Activated naive CD4-positive, alpha-beta T cell treated with anti-CD3 and anti-CD28 coated beads, Interleukin-2, amount 50 U/mL, for 16 hours (primary cell): ENCODE measurements at places on chromosomes 3 and 15.

DNA sequence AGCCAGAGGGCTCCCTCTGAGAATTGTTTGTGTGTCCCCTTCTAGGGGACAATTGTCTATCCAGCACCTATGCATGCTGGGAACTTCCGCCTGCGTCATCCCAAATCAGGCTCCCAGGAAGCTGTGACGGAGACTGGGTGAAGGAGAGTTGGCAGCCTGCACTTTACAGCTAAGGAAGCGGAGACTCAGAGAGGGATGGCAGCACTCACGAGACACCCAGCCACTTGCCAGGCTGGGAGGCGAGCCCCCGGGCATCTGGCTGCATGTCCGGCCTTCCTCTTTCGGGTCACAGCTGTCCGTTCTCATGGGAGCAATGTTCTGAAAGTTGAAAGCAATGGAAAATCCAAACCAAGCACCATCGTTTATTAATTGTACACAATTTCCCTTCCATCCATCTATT, 45.5 kb upstream of the SLC6A11 start:
- DNase-seq, result no peak

- no peak for DNase-seq
Observed at GRCh38 chr3:175349168-175349567, 490.0 kb downstream of the NAALADL2 start.

GRCh38 chr15:70355275-70355795, 257.6 kb upstream of the TLE3 start:
- no peak for DNase-seq

DNA sequence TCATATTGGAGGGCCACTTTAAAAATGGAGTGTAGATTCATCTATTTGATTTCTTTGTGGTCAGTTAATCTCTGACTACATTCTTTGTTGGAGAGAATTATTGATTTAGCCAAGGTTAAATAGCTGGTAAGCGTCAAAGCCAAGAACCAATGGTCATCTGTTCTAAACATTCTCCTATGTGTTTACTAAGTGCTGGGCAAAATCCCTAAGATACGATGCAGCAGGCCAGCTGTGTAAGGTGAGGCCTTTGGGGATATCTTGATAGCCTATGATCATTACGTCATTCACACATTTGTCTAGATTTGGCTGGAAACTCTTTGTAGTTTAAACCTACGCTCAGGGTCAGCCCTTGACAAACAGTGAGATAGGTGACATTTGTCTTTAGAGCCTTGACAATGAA, 236.2 kb downstream of the NR1D2 start:
- DNase-seq, result no peak

DNA sequence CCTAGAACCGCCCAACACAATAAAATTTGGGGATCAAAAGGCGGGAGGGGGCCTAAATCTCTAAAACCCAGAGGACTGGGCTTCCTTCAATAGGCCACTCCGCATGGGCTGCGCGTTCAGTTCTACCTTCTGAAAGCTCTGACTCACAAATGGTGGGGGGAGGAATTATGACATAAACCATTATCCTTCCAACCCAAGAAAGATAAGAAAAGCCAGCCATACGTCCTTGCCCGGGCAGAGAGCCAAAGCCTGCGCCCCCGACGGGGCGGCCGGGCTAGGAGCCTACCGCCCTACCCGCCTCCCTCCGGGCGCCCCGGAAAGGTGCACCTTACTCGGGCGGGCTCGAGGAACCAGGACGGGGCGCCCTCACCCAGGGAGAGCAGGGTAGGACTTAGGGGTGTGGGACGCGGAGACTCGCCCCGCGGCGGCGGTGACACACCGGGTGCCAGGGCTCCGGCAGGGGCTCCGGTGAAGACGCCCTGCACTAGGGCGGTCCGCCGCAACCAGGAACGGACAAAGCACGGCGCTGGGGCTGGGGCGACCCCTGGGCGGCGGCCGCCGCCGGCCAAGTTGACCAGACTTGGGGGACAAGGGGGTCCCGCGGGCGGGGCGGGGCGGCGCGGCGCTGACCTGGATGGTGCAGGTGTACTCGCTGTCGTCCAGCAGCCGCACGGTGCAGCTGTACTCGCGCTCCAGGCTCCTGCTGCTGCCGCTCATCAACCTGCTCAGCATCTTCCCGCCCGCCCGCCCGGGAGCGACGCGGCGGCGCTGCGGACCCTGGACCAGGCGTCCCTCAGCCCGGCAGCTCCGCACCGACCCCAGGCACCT, 534 bp downstream of the FRMD5 start:
- peak; percentile 44 for DNase-seq

- no peak for DNase-seq
Observed at GRCh38 chr3:152102410-152102809, 166.3 kb upstream of the MBNL1 start.

GRCh38 chr3:42753757-42754156, 19.3 kb downstream of the CCDC13 start:
- no peak for DNase-seq

- DNase-seq, result no peak
Observed at GRCh38 chr15:28868744-28869345, 16.9 kb upstream of the APBA2 start.

DNA sequence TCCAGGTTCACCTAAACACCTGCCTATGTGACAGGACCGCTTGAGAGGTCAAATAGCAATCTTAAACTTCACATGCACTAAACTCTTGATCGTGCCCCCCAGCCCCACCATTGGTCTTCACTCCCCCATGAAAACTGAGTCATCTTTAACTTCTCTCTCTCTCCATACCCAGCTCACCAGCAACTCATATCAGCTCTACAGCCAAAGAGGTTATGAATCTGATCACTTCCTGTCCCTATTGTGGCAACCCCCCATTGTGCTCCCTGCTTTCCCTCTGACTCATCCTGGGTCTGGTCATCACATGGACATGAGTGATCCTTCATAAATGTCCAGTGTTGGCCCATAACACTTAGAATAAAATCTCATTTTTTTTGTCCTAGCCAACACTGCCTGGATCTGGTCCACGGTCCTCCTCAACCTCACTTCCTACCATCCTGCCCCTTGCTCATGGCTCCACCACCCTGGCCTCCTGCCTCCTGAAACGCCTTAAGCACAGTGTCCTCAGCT, 103.4 kb upstream of the HACD2 start:
- DNase-seq, result no peak

DNA sequence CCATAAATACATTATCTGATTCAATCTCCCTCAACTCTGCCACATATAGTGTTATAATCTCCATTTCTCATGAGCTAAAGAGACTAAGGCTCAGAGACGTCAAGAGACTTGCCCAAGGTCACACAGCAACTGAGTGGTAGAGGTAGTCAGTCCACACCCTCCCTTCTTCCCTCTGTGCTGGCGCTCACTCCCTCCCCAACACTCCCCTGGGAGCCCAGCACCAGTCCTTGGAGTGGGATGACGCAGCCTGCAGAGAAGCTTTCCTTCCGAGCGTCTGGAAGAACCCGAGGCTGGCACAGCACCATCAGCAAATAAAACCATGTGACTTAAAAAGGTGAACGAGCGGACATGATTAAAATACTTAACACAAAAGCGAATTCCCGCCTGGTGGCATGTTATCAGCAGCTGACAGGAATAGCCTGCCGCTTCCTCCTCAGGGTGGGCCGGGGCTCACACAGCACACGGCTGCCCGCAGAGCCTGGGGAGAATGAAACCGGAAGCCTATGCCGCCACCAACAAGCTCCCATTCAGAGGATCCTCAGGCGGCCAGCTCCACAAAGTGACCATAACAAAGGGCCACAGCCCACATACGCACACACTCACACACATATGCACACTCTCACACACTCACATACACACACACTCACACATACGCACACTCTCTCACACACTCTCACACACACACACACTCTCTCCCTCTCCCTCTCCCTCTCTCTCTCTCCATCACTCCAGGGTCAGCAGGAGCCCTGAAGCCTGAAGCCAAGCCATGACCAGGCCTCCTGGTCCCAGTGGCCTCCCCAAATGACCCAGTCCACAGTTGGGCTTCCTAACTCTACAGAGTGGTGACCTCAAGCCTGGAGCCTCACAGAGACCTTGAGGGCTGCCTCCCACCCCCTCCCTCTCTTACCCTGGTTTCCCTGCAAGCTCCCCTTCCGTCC, 120.5 kb downstream of the XXYLT1 start:
- no peak for DNase-seq

GRCh38 chr15:66498501-66499386, 1.2 kb upstream of the SNAPC5 start:
- no peak for DNase-seq

DNA sequence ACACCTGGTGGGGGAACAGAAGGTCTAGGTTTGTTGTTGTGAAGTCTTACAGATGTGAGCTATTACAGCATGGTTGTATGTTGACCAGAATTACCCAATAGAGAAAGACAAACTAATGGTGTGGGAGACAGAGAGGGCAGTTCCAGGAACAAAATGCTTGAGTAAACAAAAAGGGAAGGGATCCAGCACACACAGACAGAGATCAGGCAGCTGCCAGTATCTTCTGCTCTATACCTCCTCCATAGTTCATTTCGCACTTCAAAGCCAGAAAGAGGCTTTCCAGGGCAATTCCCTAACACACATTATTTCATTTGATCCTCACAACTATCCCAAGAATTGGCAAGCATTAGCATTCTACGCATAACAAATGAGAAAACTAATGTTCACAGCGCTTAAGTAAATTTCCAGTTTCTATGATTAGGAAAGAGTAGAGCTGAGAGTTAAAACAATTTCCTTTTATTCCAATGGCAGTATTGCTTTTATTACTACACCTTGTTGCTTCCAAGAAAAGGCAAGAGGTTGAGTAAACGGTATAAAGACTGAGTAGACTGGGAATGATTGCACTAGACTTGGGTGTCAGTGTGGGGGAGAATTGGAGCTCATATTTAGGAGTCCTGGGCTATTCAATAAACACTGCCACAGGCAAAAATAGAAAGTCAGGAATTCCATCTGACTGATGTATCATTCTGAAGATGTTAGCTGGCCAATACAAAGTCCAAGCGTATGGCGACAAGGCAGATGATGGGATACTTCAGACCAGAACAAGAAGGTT, 39.7 kb upstream of the ZNF280D start:
- DNase-seq, result no peak

- DNase-seq, result no peak
Observed at GRCh38 chr15:99440029-99440428, 125.8 kb upstream of the MEF2A start.

- DNase-seq, result no peak
Observed at GRCh38 chr3:112061152-112061551, 25.0 kb upstream of the C3orf52 start.

- no peak for DNase-seq
Observed at GRCh38 chr3:143294188-143294587, 174.6 kb downstream of the CHST2 start.

- no peak for DNase-seq
Observed at GRCh38 chr3:10568549-10568948, 63.2 kb upstream of the ATP2B2 start.

DNA sequence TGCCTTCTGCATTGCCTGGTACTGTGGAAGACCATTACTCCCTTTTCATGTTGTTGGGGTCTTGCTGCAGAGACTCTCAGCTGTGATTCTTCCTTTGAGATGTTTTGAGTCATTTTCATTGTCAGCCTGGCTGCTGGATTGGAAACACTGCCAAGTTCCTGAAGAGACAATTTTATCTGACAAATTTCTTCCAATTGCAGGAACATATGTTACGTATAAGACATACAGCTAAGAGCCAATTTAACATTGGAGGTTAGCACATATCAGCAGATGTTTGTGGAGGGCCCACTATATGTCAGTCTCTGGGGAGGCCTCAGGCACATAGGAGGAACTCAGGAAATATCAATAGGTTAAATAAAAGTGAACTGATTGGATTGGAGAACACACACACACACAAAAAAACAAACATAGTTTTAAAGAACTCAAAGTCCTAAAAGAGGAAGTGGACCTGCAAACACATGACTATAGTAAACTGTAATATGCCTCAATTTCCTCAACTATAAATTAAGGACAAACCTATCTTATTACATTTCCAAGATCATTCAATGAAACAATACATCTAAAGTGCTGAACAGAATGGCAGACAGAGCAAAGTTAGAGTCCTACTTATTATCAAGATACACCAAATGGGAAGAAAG, 172.3 kb downstream of the MYRIP start:
- no peak for DNase-seq

- no peak for DNase-seq
Observed at GRCh38 chr3:143727391-143727790, 120.9 kb downstream of the SLC9A9 start.
